ENCODE measurements at places on chromosomes 2 and 18. TPM values are rescaled to one million over a fixed set of nuclear protein-coding genes. Genes with fewer than 3 reads are reported as not detected.

The DNER gene
- total RNA-seq: 6.4 TPM

The POTEC gene
- total RNA-seq: not detected

The SERPINB3 gene
- 1.8 TPM for total RNA-seq

The HOXD1 gene
- not detected for total RNA-seq

The CCT4 gene
- total RNA-seq: 63.2 TPM

The KCNE4 gene
- total RNA-seq: 8.0 TPM

The M1AP gene
- 27.1 TPM for total RNA-seq

The NEURL3 gene
- total RNA-seq: not detected

The NOSTRIN gene
- 69.6 TPM for total RNA-seq
